ENCODE measurements at places on chromosomes 4 and X. TPM values are rescaled to one million over a fixed set of nuclear protein-coding genes. Genes with fewer than 3 reads are reported as not detected.

DNA sequence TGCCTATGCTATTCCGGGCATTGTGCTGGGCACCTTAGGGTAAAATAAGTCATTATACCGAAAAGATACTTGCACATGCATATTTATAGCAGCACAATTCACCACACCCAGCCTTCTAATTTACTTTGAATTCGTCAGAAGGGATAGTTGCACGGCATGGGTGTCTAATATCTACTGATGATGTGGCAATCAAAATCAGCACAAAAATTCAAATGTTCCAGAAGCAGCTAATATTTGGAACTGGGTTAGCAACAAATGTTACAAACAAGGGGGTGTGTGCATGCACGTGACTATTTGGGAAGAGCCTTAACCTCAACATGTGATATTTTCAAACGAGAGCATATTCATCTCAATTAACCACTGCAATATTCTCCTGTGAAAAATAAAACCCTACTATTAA is 79.7 kb upstream of the PRSS48 start:
- no peak for DNase-seq
- no peaks in the 10 kb centered on the region for H3K4me1 ChIP-seq
- H3K27ac ChIP-seq = no peak overlapping the region
- no peak overlapping the region for H3K4me3 ChIP-seq
- no peaks in the 10 kb centered on the region for H3K36me3 ChIP-seq
- H3K27me3 ChIP-seq = no peaks in the 10 kb centered on the region

The DCAF12L1 gene
- not detected for polyA plus RNA-seq

The EPHA5 gene
- not detected for polyA plus RNA-seq

The RIBC1 gene
- 0.47 TPM for polyA plus RNA-seq

- no peaks in the 10 kb centered on the region for H3K27me3 ChIP-seq
- no peak overlapping the region for H3K27ac ChIP-seq
- H3K4me1 ChIP-seq = no peaks in the 10 kb centered on the region
- H3K4me3 ChIP-seq = no peak overlapping the region
- DNase-seq = no peak
- no peaks in the 10 kb centered on the region for H3K36me3 ChIP-seq
These were observed 410.0 kb upstream of the NR3C2 start for GRCh38 chr4:148852092-148852699.

GRCh38 chr4:8110071-8110986 is 48.3 kb downstream of the ABLIM2 start:
- DNase-seq = no peak
- H3K4me3 ChIP-seq = no peak overlapping the region
- H3K27me3 ChIP-seq = no peaks in the 10 kb centered on the region

GRCh38 chr4:8364141-8364540 is 76.4 kb downstream of the ACOX3 start:
- no peaks in the 10 kb centered on the region for H3K4me1 ChIP-seq

GRCh38 chr4:123816462-123816861 is 419.9 kb downstream of the SPRY1 start:
- no peaks in the 10 kb centered on the region for H3K4me1 ChIP-seq
- no peaks in the 10 kb centered on the region for H3K36me3 ChIP-seq
- no peak overlapping the region for H3K4me3 ChIP-seq
- DNase-seq = no peak
- H3K27ac ChIP-seq = no peak overlapping the region
- no peaks in the 10 kb centered on the region for H3K27me3 ChIP-seq

DNA sequence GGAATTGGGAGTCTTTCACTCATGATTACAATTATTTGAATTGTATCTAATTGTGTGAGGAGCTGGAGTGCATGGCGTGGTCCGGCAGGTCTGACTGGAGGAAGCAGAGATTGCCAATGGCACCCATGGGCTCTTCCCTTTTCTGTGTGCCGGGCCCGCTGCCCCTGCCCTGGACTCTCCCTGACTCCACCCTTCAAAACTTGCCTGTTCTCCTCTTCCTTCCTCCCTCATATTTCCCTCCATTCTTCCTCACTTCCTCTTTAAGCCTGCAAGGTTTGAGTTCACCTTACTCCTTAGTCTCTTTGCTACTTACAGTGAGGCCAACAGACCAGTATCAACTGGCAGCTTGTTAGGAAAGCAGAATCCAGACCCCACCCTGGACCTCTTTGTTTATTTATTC is 6.5 kb upstream of the STBD1 start:
- no peaks in the 10 kb centered on the region for H3K27me3 ChIP-seq
- no peak for DNase-seq
- H3K4me1 ChIP-seq = peaks cover 19% of the 10 kb centered on the region
- no peaks in the 10 kb centered on the region for H3K36me3 ChIP-seq
- no peak overlapping the region for H3K4me3 ChIP-seq

- no peaks in the 10 kb centered on the region for H3K27me3 ChIP-seq
- no peak overlapping the region for H3K4me3 ChIP-seq
These were observed 257.1 kb downstream of the BCOR start for GRCh38 chrX:39840581-39841093.

GRCh38 chrX:1465286-1466231 is 12.8 kb upstream of the ASMTL start:
- H3K27me3 ChIP-seq = no peaks in the 10 kb centered on the region
- peaks cover 26% of the 10 kb centered on the region for H3K36me3 ChIP-seq
- no peak for DNase-seq
- H3K27ac ChIP-seq = peak overlapping the region; percentile 76
- no peak overlapping the region for H3K4me3 ChIP-seq
